ENCODE measurements at places on chromosomes 1 and 21. TPM values are rescaled to one million over a fixed set of nuclear protein-coding genes. Genes with fewer than 3 reads are reported as not detected.
A peak's percentile ranks its signal among the peaks of the same experiment; 100 is the strongest.

- no peak overlapping the region for H3K27ac ChIP-seq
- H3K27me3 ChIP-seq, result no peaks in the 10 kb centered on the region
- H3K36me3 ChIP-seq, result no peaks in the 10 kb centered on the region
- H3K4me3 ChIP-seq, result no peak overlapping the region
These were observed 79.1 kb downstream of the CDC7 start for GRCh38 chr1:91579658-91580228.

GRCh38 chr1:46315669-46316403 lies 12.3 kb downstream of the UQCRH start:
- DNase-seq, result no peak
- H3K4me1 ChIP-seq, result no peaks in the 10 kb centered on the region
- H3K36me3 ChIP-seq, result peaks cover 41% of the 10 kb centered on the region
- H3K27me3 ChIP-seq, result no peaks in the 10 kb centered on the region
- H3K27ac ChIP-seq, result no peak overlapping the region

DNA sequence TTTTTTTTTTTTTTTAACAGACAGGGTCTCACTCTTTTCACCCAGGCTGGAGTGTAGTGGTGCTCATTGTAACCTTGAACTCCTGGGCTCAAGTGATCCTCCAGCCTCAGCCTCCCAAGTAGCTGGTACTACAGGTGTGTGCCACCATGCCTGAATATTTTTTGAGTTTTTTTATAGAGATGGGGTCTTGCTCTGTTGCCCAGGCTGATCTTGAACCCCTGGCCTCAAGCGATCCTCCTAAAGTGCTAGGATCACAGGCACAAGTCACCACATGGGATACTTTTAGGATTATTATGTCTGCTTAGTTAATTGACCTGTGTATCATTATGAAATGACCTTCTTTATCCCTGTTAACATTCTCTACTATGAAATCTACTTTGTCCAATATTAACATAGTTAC lies 38.0 kb downstream of the RASSF5 start:
- no peak overlapping the region for H3K27ac ChIP-seq
- H3K27me3 ChIP-seq, result no peaks in the 10 kb centered on the region
- DNase-seq, result no peak
- no peaks in the 10 kb centered on the region for H3K36me3 ChIP-seq
- H3K4me3 ChIP-seq, result no peak overlapping the region

The GJA5 gene
- not detected for total RNA-seq

DNA sequence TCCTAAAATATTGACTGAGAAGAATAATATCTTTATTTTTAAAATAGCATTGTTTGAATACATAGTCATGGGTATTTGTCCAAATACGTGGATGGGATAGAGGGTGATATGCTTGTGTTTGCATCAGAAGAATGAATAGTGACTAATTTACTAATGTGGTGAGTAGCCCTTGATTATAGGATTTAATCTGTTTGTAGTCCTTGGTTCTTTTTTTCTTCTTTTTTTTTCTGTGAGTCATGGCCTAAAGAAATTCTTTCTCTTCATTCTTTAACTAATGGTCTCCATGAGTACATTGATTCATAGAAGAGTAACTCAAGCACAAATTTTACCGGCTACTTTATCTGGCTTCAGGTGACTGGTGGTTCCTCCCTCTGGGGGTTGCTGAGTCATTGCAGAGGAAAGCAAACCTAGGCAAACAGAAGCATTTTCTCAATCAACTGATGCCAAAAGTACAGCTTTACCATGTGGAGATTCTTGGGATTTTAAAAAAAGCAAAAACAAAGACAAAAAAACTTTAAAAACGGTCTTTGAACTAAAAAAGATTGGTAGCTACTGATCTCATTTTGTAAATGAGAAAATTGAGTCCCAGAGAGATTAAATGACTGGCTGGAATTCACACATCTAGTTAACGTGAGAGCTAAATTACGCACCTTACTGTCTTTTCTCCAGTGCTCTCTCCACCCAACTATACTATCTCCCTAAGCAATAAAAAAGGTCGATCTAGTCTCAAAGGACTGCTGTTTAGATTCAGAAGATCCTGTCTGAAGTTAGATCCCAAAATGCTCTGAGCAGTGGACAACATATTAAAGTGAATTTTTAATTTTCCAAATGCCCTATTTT lies 40.5 kb downstream of the AK5 start:
- no peak for DNase-seq
- no peaks in the 10 kb centered on the region for H3K27me3 ChIP-seq
- no peaks in the 10 kb centered on the region for H3K36me3 ChIP-seq
- no peak overlapping the region for H3K27ac ChIP-seq
- no peak overlapping the region for H3K4me3 ChIP-seq

DNA sequence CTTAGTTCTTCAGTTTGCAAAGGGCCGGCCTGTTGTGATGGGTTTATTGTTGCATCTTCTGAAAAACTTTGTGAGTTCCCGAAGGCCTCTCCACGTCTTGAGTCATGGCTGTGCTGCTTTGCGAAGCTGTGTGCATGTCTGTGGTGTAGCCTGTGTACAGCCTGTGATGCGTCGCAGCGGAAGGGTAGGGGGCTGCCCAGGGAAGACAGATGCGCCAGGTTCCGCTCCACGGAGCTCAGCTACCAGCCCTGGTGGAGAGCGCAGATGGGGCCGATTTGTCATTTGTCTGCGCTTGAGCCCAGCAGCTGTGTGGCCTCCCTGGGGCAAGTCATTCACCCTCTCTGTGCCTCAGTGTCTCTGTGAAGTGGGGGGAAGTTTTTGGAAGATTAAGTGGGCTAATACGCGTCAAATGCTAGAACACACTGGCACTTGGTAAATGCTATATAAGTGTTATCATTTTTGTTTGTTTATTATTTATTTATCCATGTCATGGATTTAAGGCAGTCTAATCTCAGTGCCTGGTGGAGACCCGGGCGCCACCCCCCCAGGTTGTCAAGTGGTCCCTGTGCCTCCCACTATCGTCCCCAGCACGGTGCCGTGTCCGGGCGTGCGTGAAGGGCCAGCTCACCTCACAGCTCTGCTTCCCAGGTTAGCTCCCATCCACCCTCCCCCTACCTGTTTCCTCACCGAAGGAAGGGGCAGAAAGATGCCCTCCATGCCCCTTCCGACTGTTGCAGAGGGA lies 8.4 kb downstream of the PDE9A start:
- no peak overlapping the region for H3K27ac ChIP-seq
- no peak overlapping the region for H3K4me3 ChIP-seq
- H3K27me3 ChIP-seq, result no peaks in the 10 kb centered on the region
- DNase-seq, result no peak
- peaks cover 13% of the 10 kb centered on the region for H3K4me1 ChIP-seq
- H3K36me3 ChIP-seq, result no peaks in the 10 kb centered on the region

DNA sequence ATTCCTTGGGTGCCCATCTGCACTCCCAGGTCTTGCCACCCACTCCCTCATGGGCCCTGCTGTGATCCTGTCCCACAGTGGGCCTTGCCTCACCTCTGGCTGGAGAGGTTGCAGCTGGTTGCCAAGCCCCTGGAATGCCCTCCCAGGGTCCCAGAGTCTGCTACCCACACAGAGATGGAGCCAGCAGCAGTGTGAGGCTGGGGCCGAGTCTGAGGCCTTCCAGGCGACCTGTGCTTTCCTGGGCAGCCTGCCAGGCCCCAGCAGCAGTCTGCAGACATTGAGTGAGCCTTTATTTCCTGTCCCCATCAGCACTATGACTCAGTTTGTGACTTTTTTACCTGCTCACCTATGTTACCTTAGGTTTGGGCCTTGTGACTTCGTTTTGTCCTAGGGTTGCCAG lies 25.0 kb upstream of the TSPAN2 start:
- peaks cover 6% of the 10 kb centered on the region for H3K4me1 ChIP-seq
- H3K4me3 ChIP-seq, result no peak overlapping the region
- peak; percentile 31 for DNase-seq
- no peak overlapping the region for H3K27ac ChIP-seq

- H3K4me3 ChIP-seq, result no peak overlapping the region
- H3K4me1 ChIP-seq, result no peaks in the 10 kb centered on the region
- H3K27ac ChIP-seq, result no peak overlapping the region
- H3K27me3 ChIP-seq, result no peaks in the 10 kb centered on the region
These were observed 178.3 kb upstream of the RAB4A start for GRCh38 chr1:229092377-229093237.

DNA sequence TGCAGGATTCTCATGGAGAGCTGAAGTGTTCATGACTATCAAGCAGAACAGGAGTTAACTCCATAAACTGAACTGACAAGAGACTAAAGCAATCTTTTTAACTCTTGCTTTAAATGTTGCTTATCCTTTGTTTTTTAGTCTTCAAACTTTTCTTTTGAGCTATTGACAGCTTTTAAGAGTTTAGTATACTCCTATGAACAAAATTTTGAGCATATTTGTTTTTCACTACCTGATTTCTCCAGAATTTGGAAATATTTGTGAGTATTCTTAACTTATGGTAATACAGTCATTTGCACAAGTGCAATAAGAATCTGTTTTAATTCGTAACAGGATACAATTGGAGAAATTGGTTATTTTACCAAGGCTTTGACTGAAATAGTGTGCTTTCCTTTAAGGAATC lies 7.2 kb downstream of the DNAI4 start:
- no peak for DNase-seq
- H3K27ac ChIP-seq, result no peak overlapping the region
- H3K36me3 ChIP-seq, result no peaks in the 10 kb centered on the region
- no peak overlapping the region for H3K4me3 ChIP-seq

GRCh38 chr1:89975540-89976125 lies 19.3 kb upstream of the ZNF326 start:
- no peaks in the 10 kb centered on the region for H3K4me1 ChIP-seq
- no peaks in the 10 kb centered on the region for H3K36me3 ChIP-seq
- no peak overlapping the region for H3K27ac ChIP-seq

DNA sequence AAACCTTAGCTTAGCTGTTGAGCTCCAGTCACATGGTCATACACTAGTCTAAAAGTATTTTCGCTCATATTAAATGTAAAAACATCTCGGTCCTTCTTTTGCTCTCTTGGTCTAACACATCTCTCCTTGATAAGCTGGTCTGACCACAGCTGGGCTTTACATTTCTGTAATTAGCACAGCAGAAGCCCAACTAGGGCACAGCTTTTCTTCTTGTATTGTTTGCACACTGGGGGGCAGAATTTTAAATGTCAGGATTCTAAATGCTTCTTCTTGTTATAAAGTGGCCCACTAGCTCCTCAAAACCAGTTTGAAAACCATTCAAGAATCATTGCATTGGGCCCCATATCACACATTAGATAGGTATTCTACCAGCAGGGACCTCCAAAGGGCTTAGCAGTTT lies 289.1 kb upstream of the PKN2 start:
- no peak overlapping the region for H3K4me3 ChIP-seq
- H3K4me1 ChIP-seq, result no peaks in the 10 kb centered on the region
- H3K27me3 ChIP-seq, result no peaks in the 10 kb centered on the region
- H3K27ac ChIP-seq, result no peak overlapping the region
- no peaks in the 10 kb centered on the region for H3K36me3 ChIP-seq
- DNase-seq, result no peak

- no peaks in the 10 kb centered on the region for H3K36me3 ChIP-seq
- no peak overlapping the region for H3K27ac ChIP-seq
- no peak for DNase-seq
- H3K4me1 ChIP-seq, result no peaks in the 10 kb centered on the region
- no peak overlapping the region for H3K4me3 ChIP-seq
These were observed 356.9 kb upstream of the RUNX1 start for GRCh38 chr21:35405981-35406380.

The HJV gene
- not detected for total RNA-seq

- H3K36me3 ChIP-seq, result no peaks in the 10 kb centered on the region
- H3K4me3 ChIP-seq, result no peak overlapping the region
- H3K27ac ChIP-seq, result no peak overlapping the region
- H3K4me1 ChIP-seq, result no peaks in the 10 kb centered on the region
- no peak for DNase-seq
- H3K27me3 ChIP-seq, result no peaks in the 10 kb centered on the region
These were observed 13.0 kb upstream of the NEK7 start for GRCh38 chr1:198143797-198144196.

The WDR64 gene
- not detected for total RNA-seq

DNA sequence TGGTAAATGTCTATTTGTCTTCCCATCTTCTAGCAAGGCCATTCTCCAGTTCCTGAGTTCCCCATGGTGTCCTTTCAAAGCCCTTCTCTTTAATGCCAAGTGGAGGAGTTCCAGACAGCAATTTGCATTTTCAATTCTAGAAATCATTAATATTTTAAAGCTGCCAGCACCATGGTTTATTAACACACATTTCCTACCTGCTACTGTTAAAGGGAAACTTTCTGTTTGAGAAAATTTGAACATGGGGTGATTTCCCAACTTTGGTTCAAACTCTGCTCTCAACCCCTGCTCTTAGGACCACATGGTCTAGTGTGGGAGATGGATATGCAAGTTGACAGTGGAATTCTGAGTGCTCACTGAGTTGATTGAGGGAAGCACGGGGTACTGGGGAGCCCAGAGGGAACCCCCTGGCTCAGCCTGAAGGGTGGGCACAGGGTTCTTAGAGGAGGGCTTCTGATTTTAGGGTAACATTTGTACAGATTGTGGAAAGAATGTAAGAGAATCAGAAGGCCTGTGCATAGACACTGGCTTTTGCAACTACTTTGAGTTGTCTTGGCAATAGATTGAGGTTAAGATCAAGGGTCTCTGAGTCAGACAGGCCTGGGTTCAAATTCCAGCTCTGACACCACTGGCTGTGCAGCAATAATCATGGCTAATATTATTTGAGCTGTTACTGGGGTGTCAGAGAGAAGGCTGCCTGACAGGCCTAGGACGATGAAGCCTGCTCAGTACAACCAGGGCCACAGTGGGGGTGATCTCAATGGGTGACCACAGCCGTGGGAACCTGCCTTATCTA lies 97.8 kb downstream of the BEND5 start:
- H3K27ac ChIP-seq, result no peak overlapping the region
- no peaks in the 10 kb centered on the region for H3K27me3 ChIP-seq
- H3K4me3 ChIP-seq, result no peak overlapping the region

- H3K27me3 ChIP-seq, result no peaks in the 10 kb centered on the region
- H3K27ac ChIP-seq, result no peak overlapping the region
- H3K36me3 ChIP-seq, result no peaks in the 10 kb centered on the region
These were observed 9.3 kb upstream of the GREM2 start for GRCh38 chr1:240621249-240621648.

- DNase-seq, result no peak
- H3K27me3 ChIP-seq, result peaks cover 4% of the 10 kb centered on the region
- H3K4me1 ChIP-seq, result peaks cover 7% of the 10 kb centered on the region
These were observed 22.4 kb downstream of the DYRK3 start for GRCh38 chr1:206657751-206658150.

The TSPAN1 gene
- not detected for total RNA-seq

The TEX38 gene
- 0.26 TPM for total RNA-seq

DNA sequence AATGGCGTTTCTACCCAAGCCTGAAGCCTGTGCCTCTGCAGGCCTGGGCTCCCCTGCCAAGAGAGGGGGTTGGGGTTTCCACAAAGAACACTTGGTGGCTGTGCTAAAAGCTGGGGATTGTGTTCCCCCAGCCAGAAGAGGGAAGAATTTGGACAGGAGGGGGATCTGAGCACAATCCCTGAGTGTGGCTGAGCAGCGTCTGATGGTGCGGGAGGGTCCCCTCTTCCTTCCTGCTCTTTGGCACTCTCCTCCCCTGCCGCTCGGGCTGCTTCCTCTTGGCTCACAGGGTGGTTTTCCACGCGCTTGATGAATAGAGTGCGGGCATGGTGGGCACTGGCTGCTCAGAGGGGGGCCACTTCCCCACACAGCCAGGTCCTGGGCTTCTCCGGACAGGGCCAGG lies 3.7 kb downstream of the GPR37L1 start:
- H3K4me1 ChIP-seq, result no peaks in the 10 kb centered on the region
- no peaks in the 10 kb centered on the region for H3K27me3 ChIP-seq
- no peaks in the 10 kb centered on the region for H3K36me3 ChIP-seq
- H3K27ac ChIP-seq, result no peak overlapping the region

- H3K36me3 ChIP-seq, result no peaks in the 10 kb centered on the region
- no peak for DNase-seq
- H3K4me1 ChIP-seq, result no peaks in the 10 kb centered on the region
- no peaks in the 10 kb centered on the region for H3K27me3 ChIP-seq
- H3K4me3 ChIP-seq, result no peak overlapping the region
- no peak overlapping the region for H3K27ac ChIP-seq
These were observed 1510.3 kb downstream of the AMY1C start for GRCh38 chr1:105260001-105260400.
